ENCODE measurements at places on chromosomes 5 and 9. TPM values are rescaled to one million over a fixed set of nuclear protein-coding genes. Genes with fewer than 3 reads are reported as not detected.

The ABLIM3 gene
- total RNA-seq: 0.26 TPM

The PCDHB2 gene
- total RNA-seq: 28.4 TPM

The ZNF300 gene
- 12.1 TPM for total RNA-seq

The GDA gene
- total RNA-seq: 1.7 TPM

The GKAP1 gene
- total RNA-seq: 14.2 TPM

The NRG2 gene
- total RNA-seq: 10.8 TPM

The CDKN2B gene
- 7.0 TPM for total RNA-seq

The ABO gene
- total RNA-seq: 0.38 TPM

The DDX46 gene
- 86.5 TPM for total RNA-seq

The MARVELD2 gene
- total RNA-seq: 28.8 TPM

GRCh38 chr5:145936401-145937131 is at the start of gene SH3RF2:
Gene SH3RF2, plus strand, starts transcription at chr5:145936578. Its CDS starts 1,351 bp downstream, at chr5:145937929.
- DNase-seq: peak; percentile 98

DNA sequence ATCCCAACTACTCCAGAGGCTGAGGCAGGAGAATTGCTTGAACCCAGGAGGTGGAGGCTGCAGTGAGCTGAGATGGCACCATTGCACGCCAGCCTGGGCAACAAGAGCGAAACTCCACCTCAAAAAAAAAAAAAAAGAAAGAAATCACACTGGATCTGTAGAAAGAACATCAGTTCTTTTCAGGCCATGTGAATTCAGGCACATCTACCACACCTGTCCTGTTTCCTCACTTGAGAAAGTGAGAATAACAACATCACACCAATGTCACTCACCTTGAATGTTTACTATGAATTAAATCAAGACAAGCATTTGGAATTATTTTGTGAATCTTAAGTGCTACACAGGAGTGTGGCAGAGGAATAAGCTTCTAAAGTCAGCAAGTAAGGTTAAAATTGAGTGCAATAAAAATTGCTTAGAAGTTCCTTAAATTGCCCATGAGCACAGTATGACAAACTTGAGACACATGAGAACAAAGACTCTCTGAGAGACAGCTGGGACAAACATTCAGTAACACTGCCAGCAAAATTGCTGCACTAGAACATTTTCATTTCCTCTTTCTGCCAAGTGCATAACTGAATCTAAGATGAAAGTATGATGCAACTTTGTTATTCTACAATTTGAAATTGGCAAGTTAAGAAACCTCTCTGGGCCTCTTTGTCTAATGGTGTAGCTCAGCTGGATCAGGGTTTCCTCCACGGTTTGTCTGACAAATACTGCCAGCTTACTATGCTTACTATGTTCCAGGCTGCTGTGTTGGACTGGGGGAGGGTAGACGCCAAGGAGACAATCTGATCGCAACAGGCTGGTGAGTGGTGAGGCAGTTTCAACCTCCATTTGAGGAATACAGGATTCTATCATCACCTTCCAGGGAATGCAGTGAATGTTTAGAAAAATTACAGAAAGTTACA is 1.9 kb upstream of the RIC1 start:
- no peak for DNase-seq

- no peak for DNase-seq
Observed at GRCh38 chr5:167001246-167001645, 1290.2 kb upstream of the WWC1 start.

- no peak for DNase-seq
Observed at GRCh38 chr5:60458666-60459065, 241.3 kb downstream of the DEPDC1B start.

All from endodermal cell (in vitro differentiated cells).